ENCODE measurements at places on chromosomes 16 and 17.

DNA sequence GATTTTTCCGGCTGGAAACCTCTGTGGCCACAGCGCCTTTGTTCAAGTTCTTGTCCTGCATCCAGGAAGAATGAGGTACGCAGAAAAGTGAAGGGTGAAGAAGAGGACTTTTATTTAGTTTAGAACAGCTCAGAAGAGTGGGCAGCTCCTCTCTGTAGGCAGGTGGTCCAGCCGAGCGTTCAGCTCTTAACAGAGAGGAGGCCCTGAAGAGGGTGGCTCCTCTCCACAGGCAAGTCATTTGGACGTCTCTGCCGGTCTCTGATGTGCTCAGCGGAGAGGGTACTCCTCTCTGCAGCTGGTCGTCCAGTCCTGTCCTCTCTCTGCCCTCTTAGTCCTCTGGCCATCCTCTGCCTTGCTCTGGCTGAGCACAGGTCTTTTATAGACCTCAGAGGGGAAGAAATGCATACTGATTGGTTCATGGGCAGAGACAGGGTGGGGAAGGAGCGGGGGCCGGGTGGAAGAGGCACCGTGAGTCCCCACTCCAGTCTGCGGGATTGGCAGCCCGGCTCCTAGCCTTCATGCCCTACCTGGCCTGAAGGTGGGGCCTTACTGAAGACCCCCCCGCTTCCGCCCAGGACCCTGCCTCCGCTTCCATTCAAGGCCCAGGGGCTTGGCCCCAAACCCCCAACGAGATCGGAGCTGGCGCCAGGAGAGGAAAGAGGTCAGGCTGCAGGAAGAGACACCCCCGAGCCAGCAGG, 70.0 kb upstream of the NKD1 start:
- ATAC-seq: no peak

DNA sequence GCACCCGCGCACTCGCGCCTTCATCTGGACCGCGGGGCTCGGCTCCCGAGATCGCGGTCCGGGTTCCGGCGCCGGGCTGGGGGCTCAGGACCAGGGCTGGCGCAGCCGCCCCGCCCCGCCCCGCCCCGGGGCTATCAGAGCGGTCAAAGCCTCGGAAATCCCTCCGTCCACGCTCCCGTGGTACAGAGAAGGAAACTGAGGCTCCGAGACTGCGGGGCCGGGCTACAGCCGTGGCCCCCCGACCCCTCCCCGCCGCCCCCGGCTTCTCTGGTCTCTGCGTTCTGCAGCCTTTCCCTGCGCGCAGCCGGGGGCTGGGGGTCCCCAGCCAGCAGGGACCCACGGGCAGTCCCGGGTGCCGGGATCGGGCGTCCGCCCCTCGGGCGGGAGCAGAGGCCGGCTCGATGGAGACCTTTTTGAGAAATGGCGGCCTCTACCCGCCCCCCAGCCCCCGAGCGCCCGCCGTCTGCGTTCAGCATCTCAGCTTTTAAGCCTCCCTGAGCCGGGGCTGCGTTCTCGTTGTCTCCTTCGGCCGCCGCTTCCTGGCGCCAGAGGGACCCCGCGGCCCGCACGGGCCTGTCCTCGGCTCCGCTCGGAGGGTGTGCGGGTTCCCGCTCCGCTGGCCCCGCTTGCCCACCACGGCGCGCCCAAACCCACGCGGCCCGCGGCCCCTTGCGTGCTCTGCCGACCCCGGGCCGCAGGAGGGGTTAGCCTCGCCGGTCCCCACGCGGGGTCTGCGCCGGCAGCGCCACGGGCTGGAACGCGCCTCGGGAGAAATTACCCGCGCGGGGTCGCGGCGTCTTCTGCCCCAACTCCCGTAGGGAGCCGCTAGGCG, 1.5 kb upstream of the NPTX1 start:
- no peak for ATAC-seq

DNA sequence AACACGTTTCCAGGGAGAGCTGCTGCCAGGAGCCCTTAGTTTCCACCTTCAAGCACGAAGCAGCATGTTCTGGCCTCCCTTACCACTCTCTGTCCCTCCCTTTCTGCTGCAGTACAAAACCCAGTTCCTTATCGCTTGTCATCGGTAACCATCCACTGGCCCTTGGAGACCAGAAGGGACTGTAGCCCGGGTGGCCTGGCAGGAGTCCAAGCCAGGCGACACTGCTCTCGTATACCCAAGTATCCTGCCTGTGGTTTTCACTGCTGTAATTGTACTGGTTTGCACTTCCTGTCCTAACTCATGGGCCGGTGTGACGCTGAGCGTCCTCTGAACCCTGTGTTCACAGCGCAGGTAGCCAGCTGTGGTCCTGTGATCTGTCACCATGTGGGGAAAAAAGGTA, 81.1 kb downstream of the MAF start:
- peak; percentile 51 for ATAC-seq

DNA sequence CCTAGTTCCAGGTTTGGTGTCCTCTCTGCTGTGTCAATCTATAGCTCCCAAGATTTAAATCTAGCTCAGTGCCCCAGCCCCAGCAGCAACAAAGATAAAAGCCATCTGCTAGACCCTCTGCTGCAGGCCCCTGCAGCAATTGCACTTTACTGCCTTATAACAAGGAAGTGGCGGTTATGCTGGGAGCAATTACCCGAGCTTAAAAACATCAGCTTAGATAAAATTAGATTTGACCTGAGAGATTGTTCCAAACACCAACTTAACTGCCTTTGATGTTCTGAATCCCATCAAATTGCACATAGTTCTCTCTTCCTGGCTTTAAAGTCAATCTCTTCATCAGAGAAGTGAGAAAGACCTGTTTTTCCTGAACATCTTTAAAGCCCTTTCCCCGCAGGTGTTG, 62.4 kb upstream of the SHISA6 start:
- ATAC-seq: no peak

GRCh38 chr16:81275795-81276194, 37.3 kb downstream of the BCO1 start:
- no peak for ATAC-seq

DNA sequence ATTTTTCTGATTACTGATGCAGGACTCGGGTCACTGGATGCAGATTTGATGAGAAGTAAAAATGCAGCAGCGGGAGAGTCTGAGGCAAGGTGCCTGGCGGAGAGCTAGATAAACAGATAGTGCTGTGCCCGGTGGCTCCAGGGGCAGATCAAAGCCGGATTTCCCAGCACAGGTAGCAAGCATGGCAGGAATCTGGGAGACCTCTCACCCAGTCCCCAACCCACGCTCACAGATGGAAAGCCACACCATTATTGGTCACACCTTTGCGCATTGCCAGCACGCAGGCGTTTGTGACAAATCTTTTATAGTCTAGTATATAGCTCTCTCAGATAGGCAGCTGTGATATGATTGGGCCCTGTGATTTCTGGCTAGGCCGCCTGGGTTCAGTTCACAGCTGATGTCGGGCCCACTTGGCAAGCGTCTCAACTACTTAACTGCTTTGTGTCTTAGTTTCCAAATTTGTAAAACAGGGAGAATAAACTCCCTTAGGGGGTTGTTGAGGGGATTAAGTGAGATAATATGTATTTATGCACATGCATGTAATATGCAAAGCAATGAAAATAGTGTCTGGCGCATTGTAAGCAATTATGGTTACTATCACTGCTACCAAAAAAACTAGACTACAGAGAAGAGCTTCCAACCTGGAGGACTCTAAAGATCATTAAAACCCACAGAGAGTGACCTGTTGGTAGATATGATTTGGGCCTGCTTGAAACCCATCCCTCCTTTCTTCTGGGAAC, 42.0 kb upstream of the NFAT5 start:
- no peak for ATAC-seq

- ATAC-seq: no peak
Observed at GRCh38 chr16:31074814-31075183, 577 bp downstream of the ZNF646 start.

GRCh38 chr16:10883004-10883403, 6.0 kb downstream of the CIITA start:
- no peak for ATAC-seq

DNA sequence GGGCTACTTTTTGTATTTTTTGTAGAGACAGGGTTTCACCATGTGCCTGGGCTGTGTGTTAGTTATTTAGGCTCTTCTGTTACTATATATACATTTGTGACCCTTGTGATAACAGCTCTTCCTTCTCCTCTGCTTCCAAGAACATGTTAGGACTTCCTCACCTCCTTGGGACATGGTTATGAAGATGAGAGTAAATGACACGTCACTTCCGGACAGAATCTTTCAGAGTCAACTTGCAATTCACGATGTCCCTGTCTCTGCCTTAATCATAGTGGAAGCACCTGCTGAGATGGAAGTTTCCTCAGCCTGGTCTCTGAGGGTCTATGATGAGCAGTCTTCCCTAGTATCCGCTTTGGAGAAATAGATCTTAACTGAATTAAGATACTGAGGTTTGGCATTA, 42.9 kb downstream of the CCDC42 start:
- ATAC-seq: no peak

GRCh38 chr16:79325226-79325945, 275.2 kb downstream of the MAF start:
- no peak for ATAC-seq

DNA sequence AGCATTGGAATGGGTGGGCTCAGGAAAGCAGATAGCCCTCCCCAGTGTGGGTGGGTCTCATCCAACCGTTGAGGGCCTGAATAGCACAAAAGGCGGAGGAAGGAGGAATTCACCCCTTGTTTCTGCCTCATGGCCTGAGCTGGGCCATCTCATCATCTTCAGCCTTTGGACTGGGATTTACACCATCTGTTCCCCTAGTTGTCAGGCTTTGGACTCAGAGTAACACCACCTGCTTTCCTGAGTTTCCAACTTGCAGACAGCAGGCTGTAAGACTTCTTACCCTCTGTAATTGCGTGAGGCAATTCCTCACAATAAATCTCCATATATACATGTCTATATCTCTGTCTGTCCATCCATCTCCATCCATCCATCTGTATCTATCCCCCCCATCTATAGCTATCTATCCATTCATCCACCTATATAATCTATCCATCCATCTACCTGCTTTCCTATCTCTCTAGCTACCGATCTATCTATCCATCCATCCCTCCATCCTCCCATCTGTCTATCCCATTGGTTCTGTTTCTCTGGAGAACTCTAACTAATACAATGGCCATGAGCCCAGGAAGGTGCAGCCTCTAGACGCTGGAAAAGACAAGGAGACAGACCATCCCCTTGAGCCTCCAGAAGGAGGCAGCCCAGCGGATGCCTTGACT, 21.3 kb downstream of the DNAH17 start:
- ATAC-seq: no peak

DNA sequence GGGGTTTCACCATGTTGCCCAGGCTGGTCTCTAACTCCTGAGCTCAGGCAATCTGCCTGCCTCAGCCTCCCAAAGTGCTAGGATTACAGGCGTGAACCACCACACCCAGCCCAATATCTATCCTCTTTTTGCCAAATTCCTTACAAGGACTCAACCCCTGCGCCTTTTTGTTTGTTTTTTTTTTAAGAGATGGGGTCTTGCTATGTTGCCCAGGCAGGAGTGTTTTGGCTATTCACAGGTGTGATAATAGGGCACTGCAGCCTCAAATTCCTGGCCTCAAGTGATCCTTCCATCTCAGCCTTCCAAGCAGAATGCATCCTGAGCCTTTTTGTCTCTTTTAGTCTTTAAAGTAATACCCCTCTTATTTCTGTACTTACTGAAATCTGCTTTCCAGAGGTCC, 17.0 kb downstream of the SP2 start:
- no peak for ATAC-seq

DNA sequence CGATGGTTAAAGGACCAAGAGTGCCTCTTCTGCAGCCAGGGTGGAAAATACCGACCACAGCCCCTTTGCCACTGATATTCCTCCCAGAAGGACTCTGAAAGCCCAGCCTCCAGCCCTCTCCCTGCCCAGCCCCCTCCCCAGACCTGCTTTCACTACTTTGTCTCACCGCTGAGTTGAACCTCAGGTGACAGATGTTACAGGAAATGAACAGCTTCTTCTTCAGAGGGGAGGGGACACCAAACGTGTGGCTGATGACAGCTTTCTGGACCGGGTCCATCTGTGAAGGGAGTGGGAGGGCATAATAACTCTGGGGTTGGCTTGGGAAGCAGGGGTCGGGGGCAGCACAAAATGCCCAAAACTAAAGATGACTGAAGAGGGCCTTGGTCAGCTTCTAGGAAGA, 14.2 kb downstream of the NKIRAS2 start:
- ATAC-seq: no peak

DNA sequence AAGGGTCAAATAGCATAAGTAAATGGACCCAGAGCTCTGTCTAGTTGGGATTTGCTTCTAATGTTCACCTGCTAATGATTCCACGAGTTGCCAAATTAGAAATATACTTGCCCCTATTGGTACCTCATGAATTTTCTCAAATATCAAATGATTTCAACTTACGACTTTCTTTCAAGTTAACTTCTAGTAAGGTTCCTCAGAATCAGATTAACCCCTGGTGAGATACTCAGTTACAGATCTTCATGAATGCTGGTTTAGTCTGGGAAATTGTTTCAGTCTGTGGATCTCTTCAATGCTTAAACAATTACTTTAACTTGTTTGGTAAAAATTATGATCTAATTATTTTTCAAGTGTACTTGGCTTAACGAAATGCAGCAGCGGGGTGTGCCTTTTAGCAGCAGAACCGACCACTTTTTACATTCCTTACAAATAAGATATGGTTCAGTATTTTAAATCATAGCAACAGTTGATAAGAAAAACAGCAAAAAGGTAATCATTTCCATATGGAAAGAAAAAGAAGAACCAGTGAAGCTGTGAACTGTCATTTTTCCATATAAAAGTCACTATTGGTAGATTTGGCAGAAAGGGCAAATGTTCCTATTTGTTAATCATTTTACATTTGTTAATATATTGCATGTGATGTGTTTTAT, 34.5 kb downstream of the TUBD1 start:
- ATAC-seq: no peak

DNA sequence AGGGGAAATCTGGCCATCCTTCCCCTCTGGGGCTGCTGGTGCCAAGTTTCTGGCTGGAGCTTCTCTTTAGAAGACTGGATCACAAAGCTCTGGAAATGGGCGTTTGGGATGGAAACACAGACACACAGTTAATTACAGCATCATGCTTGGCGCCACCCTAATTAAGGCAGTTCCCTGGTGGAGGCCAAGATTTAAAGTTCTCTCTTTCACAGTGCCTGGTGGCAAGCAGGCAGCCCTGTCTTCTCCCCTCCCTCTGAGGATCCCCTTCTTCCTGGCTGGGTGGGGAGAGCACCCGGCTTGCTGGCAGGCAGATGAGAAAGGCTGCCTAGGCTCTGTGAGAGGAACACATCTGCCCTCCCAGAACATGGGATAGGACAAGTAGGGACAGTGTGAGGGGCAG, 59.0 kb upstream of the NKD1 start:
- ATAC-seq: no peak

GRCh38 chr17:34389126-34389750, 26.2 kb upstream of the CCL1 start:
- peak; percentile 53 for ATAC-seq

GRCh38 chr17:39173526-39174274, 7.7 kb upstream of the ARL5C start:
- ATAC-seq: no peak

- peak; percentile 12 for ATAC-seq
Observed at GRCh38 chr17:76493505-76494167, 7.6 kb downstream of the RHBDF2 start.
